H1 (cell line): ENCODE measurements at places on chromosomes 1 and 21.

DNA sequence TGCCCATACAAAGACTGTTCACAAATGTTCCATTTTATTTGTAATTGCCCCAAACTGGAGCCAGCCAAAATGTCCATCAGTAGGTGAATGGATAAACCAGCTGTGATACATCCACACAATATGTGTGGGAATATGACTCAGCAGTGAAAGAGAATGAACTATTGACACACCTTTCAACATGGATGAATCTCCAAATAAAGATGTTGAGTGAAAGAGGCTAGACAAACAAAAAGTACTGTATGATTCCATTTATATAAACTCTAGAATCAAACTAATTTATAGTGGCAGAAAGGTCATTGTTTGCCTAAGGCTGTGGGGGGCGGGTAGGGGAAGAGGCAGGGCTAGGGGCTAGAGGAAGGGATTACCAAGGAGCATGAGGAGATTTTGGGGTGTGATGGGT is 4.5 kb downstream of the DHCR24 start:
- no peak overlapping the region for H3K27ac ChIP-seq
- H3K27me3 ChIP-seq = no peaks in the 10 kb centered on the region
- H3K4me1 ChIP-seq = peaks cover 14% of the 10 kb centered on the region
- H3K36me3 ChIP-seq = peaks cover 4% of the 10 kb centered on the region; the same call in 1 of the 2 replicates
- no peak overlapping the region for H3K4me3 ChIP-seq

DNA sequence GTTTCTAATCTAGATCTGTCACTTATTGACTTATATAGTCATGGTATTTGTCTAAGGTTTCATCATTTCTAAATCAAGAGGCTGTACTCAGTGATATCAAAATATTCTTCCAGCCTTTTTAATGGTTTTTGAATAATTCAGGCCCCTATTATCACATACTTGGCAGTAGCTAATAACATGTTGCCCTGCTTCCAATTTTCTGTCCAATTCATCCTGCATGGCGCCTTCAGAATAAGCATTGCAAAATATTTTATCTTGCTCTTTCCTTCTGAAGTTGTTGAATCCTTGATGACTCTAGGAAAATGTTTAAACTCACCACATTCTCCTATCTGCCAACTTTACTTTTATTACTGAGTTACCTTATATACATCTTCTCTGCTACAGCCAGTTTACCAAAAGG is 517.2 kb upstream of the B3GALT2 start:
- H3K4me1 ChIP-seq = no peaks in the 10 kb centered on the region
- no peak for DNase-seq
- H3K27ac ChIP-seq = no peak overlapping the region

- no peaks in the 10 kb centered on the region for H3K27me3 ChIP-seq
- H3K36me3 ChIP-seq = no peaks in the 10 kb centered on the region
- no peak overlapping the region for H3K27ac ChIP-seq
- H3K4me3 ChIP-seq = no peak overlapping the region
These were observed 37.1 kb upstream of the DOCK7 start for GRCh38 chr1:62725255-62725654.

- no peak overlapping the region for H3K27ac ChIP-seq
- H3K4me1 ChIP-seq = no peaks in the 10 kb centered on the region
- DNase-seq = no peak
- H3K4me3 ChIP-seq = no peak overlapping the region
These were observed 387.2 kb downstream of the NCAM2 start for GRCh38 chr21:21385404-21385803.

DNA sequence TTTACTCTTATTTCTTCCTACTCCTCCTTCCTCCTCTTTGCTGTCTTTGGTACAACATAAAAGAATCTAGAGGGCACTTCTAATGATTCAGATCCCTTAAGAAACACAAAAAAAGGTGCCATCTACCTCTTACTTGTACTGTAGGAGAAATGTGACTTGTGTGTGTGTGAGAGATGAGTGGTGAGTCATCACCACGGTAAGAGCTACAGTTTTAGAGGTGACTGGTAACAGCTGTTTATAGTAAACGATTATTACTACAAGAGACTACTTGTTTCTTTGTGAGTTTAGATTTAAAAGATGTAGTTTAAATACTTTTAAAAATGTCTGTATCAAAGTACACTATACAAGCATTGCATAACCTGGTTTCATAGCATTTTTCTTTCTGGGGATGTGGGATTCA is 40.4 kb downstream of the SLC35D1 start:
- H3K27ac ChIP-seq = no peak overlapping the region
- no peak overlapping the region for H3K4me3 ChIP-seq
- no peaks in the 10 kb centered on the region for H3K36me3 ChIP-seq
- no peak for DNase-seq
- no peaks in the 10 kb centered on the region for H3K27me3 ChIP-seq
- no peaks in the 10 kb centered on the region for H3K4me1 ChIP-seq

GRCh38 chr1:63747445-63747844 is 26.4 kb upstream of the ROR1 start:
- H3K36me3 ChIP-seq = no peaks in the 10 kb centered on the region
- no peaks in the 10 kb centered on the region; the same call in 1 of the 2 replicates for H3K4me1 ChIP-seq
- no peak for DNase-seq

- peaks cover 4% of the 10 kb centered on the region for H3K36me3 ChIP-seq
- H3K27me3 ChIP-seq = no peaks in the 10 kb centered on the region
- no peak overlapping the region for H3K27ac ChIP-seq
These were observed 13.5 kb downstream of the LZIC start for GRCh38 chr1:9929431-9930385.

GRCh38 chr1:109490029-109490933 is 3.6 kb upstream of the CYB561D1 start:
- no peak overlapping the region for H3K27ac ChIP-seq
- H3K4me1 ChIP-seq = no peaks in the 10 kb centered on the region; the same call in 1 of the 2 replicates
- H3K4me3 ChIP-seq = no peak overlapping the region

DNA sequence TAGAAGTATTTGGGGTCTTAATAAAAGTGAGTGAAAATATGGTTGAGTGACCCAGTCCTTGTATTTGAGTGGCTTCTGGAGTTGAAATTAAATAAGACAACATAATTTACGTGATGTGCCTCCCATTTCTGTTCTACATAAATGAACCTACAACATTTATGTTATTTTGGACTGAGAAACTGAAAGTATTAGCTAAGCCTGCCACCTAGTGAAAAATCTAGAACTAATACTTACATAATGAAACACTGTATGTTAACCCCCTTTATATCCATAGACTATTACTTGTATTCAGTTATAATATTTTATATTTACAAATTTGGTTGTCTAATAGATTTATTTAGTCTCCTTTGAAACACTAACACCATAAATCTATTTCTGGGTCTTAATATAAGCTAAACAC is 298.9 kb downstream of the KCNT2 start:
- H3K27ac ChIP-seq = no peak overlapping the region
- H3K27me3 ChIP-seq = no peaks in the 10 kb centered on the region
- H3K4me3 ChIP-seq = no peak overlapping the region
- DNase-seq = no peak

DNA sequence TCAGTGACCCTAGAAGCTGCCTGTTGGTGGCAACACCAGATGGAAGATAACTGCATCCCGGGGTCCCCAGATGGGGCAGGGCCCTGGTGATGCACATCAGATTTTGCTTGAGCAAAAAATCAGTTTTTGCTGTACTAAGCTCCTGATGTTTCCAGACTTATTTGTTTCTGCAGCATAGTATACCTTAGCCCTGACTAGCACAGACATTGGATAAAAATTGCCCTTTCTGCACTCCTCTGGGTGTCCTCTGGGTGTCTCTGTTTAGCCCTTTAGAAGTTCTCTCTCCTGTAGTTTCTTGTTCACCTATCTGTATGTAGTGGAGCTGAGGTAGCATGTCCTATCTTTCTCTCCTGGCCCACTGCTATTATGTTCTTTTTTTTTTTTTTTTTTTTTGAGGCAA is 30.3 kb upstream of the PLA2G2C start:
- no peaks in the 10 kb centered on the region; the same call in 1 of the 2 replicates for H3K27me3 ChIP-seq
- H3K36me3 ChIP-seq = no peaks in the 10 kb centered on the region
- no peak for DNase-seq
- no peak overlapping the region for H3K27ac ChIP-seq
- no peak overlapping the region for H3K4me3 ChIP-seq

DNA sequence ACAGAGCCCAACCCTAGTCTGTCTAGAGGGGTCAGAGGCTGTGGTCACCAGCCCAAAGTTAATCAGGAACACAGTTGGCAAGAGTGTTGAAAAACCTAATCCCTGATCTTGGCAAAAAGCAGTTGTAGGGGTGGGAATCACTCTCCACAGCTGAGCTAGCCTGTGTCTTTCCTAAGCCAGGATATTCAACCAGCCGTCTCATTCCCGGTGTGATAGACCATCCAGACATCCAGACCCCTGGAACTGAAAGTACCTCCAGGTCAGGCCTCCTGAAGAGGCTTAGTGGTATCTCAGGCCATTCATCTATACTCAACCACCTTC is 4.9 kb downstream of the LHX9 start:
- no peaks in the 10 kb centered on the region for H3K36me3 ChIP-seq
- no peak overlapping the region for H3K27ac ChIP-seq
- DNase-seq = no peak
- peaks cover 59% of the 10 kb centered on the region for H3K27me3 ChIP-seq
- peak overlapping the region; percentile 38; the same call in 1 of the 2 replicates for H3K4me3 ChIP-seq
- peaks cover 35% of the 10 kb centered on the region for H3K4me1 ChIP-seq

DNA sequence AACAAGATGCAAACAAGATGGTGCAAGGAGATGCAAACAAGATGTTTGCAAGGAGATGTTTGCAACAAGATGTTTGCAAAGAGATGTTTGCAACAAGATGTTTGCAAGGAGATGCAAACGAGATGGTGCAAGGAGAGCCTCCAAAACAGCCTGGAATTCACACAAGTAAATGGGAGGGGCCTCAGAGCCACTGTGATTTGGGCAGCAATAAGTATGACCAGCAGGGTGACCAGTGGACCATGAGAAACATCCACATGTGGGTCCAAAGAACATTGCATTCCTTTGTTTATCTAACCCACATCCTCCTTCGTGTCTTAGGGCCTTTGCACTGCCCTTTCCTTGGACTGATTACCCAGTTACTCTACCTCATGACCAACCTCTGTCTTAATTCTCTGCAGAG is 162.9 kb downstream of the PLPP3 start:
- no peaks in the 10 kb centered on the region for H3K36me3 ChIP-seq
- H3K27me3 ChIP-seq = no peaks in the 10 kb centered on the region; the same call in 1 of the 2 replicates
- H3K4me3 ChIP-seq = no peak overlapping the region
- no peak overlapping the region for H3K27ac ChIP-seq
- peaks cover 3% of the 10 kb centered on the region; the same call in 1 of the 2 replicates for H3K4me1 ChIP-seq
- no peak for DNase-seq

- H3K27ac ChIP-seq = no peak overlapping the region
- H3K4me1 ChIP-seq = 0 out of 2 replicates have a peak, but pooled peaks cover 2% of the 10 kb centered on the region
- no peaks in the 10 kb centered on the region for H3K36me3 ChIP-seq
- H3K27me3 ChIP-seq = peaks cover 9% of the 10 kb centered on the region
- no peak overlapping the region for H3K4me3 ChIP-seq
These were observed 63.3 kb upstream of the LRRC8D start for GRCh38 chr1:89757532-89757931.

DNA sequence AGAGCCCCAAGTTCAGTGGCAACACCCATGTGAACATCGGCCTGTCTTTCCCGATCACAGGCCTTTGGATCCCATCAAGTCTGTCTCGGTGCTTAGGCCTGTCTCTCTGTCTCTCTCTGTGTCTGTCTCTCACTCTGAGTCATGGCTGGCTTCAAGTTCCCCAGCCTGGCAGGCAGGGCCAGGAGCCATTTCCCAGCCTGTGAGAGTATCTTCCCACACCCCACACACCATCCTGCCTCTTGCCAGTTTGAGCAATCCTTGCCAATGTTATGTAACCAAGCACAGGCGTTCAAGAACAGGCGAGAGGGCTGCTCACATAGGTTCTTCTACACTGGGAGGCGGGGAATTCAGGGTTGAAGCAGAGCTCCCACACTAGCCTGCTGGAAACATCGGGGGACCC is 70.0 kb upstream of the TMEM51 start:
- no peaks in the 10 kb centered on the region for H3K27me3 ChIP-seq
- no peak overlapping the region for H3K27ac ChIP-seq
- no peaks in the 10 kb centered on the region for H3K36me3 ChIP-seq
- DNase-seq = no peak
- no peak overlapping the region for H3K4me3 ChIP-seq
- no peaks in the 10 kb centered on the region for H3K4me1 ChIP-seq

DNA sequence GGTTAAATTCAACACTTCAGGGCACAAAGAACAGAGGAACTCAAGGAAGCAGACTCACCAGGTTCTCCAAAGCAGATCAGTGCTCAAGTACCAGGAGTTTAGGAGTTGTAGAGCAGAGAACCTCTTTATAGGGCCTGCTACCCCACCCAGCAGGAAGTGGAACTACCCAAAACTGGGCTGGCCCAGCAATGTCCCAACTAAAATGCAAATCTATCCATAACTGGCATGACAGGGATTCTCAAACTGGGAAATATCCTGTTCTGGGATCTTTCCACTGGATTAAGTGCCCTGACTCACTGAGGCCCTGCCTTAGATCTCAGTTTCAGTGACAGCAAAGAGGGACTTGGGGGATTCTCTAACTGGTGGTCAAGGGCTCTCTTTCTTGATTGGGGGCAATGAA is at the start of gene SPRR2E:
SPRR2E (minus strand) TSS at position 101 of the 400 bp plus-strand sequence. CDS start 775 bp downstream, outside the sequence.
- no peak within 1 kb of the TSS for H3K27ac ChIP-seq
- H3K27me3 ChIP-seq = no peaks in the 10 kb centered on the region
- H3K36me3 ChIP-seq = no peaks in the 10 kb centered on the region
- H3K4me1 ChIP-seq = no peaks in the 10 kb centered on the region
- no peak for DNase-seq

- no peaks in the 10 kb centered on the region for H3K36me3 ChIP-seq
- H3K4me1 ChIP-seq = no peaks in the 10 kb centered on the region
- no peak overlapping the region for H3K27ac ChIP-seq
- H3K4me3 ChIP-seq = no peak overlapping the region
These were observed 19.4 kb downstream of the ZBTB40 start for GRCh38 chr1:22471078-22471477.

GRCh38 chr1:42206164-42206563 is 41.6 kb upstream of the GUCA2A start:
- H3K27ac ChIP-seq = no peak overlapping the region
- no peaks in the 10 kb centered on the region for H3K27me3 ChIP-seq
- H3K36me3 ChIP-seq = no peaks in the 10 kb centered on the region
- DNase-seq = no peak
- no peak overlapping the region for H3K4me3 ChIP-seq

DNA sequence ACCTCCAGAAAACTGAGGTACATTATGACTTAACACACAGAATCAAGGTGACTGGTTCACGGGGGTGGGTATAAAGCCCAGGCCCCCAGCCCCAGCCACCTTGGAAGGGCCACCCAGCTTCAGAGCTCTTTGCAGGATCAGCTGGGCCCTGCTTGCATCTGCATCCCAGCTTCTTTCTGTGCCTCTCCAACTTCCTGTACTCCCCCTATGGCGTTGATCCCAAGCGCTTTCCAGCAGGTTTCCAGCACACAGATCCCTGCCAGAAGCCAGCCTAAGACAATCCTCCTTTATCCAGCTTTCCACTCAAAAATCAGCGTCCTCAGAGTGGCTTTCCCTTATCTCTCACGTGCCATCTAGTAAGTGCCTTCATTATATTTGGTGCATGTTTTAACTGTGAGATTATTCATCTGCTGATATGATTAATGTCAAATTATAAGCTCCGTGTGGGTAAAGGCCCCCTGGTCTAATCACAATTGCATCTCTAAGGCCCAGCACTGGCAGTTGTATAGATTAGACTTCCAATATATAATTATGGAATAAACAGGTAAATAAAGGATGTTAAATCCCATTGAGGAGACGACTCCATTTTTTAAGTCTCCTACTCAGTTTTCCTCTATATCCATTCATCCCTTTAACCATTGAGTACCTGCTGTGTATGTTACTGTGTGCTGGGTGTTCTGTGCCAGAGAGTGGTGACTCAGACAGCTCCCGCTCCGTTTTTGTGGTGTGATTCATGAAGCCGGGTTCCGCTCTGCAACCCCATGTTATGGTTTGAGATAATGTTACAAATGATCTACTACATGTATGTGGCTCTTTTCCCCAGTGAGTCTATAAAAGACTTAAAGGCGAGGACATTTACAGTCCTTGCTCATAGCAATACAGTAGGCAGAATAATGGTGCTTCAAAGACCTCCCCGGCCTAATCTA is 387.6 kb downstream of the PCP4 start:
- no peaks in the 10 kb centered on the region for H3K36me3 ChIP-seq
- H3K27ac ChIP-seq = no peak overlapping the region
- no peaks in the 10 kb centered on the region for H3K27me3 ChIP-seq
- H3K4me3 ChIP-seq = no peak overlapping the region
